ENCODE measurements at places on chromosomes 6 and 20.
A peak's percentile ranks its signal among the peaks of the same experiment; 100 is the strongest.

GRCh38 chr6:74690365-74690764, 515.5 kb downstream of the COL12A1 start:
- no peak for DNase-seq

DNA sequence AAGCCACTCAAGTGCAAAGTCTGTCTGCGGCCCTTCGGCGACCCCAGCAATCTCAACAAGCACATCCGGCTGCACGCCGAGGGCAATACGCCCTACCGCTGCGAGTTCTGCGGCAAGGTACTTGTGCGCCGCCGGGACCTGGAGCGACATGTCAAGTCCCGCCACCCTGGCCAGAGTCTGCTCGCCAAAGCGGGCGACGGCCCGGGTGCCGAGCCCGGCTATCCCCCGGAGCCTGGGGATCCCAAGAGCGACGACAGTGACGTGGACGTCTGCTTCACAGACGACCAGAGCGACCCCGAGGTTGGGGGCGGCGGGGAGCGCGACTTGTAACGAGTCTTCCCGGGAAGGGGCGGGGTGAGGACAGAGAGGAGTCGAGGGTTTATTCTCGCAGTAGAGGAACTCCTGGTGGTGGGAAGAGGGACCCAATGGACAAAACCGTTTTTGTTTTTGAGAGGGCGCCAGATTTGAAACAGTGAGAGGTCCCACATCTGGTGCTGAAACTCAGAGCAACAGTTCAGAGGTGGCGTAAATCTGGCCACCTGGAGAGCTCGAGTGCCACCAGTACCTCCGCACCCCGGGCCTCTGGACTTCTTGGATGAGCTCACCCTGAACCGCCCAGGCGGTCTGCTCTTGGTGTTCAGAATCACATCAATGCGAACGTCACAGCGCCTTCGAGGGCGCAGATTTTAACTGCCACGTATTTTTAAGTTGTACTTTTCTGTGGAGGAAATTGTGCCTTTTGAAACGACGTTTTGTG, 8.0 kb downstream of the PRDM13 start:
- DNase-seq: peak; percentile 32

- DNase-seq: no peak
These were observed 34.8 kb upstream of the NUP153 start for GRCh38 chr6:17741507-17741906.

DNA sequence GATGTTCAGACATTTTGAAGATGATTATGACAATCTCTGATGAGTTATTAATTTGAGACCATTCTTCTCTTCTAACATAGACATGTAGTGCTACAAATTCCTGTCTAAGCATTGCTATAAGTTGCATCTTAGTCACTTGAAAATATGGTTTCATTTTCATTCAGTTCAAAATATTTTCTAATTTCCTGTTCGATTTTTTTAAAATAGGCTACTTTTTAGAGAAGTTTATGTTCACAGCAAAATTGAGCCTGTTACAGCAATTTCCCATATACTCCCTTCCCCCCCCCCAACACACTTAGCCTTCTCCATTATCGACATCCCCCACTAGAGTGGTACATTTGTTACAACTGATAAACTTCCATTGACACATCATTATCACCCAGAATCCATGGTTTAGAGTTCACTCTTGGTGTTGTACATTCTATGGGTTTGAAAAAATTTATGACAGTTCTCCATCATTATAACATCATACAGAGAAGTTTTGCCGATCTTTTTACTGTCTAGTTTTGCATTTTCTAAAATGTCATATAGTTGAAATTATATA, 31.2 kb downstream of the PLAGL1 start:
- DNase-seq: no peak

- no peak for DNase-seq
These were observed 716.8 kb upstream of the GJE1 start for GRCh38 chr6:141415896-141416295.

- DNase-seq: no peak
These were observed 438.3 kb downstream of the UTRN start for GRCh38 chr6:144723431-144723830.

DNA sequence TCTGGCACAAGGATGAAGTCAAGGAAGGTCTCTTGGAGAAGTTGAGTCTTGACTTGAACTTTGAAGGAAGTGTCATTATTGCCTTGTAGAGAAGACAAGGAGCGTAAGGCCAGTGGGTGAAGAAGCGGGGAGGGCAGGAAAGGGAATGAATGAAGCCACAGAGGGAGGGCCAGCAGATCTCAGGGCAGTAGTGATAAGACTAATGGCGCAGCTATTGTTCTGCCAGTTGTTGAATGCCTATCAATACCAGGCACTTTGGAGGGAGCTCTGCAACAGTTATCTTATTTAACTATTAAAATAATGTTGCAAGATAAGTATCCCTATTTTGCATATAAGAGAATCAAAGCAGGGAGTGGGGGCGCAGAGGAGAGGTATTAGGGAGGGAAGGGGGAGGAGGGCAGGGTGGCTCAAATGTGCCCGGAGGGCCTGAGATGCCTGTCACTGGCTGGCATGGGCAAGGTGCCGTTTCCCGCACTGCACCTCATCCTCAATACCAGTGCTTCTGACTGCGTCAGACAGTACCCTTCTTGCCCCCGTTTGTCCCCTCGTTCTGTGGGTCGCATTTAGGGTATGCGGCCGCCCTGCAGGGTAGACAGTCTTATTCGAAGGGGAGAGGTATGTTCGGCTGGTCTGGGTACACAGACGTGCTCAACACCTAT, 109.8 kb downstream of the ZDHHC14 start:
- no peak for DNase-seq

DNA sequence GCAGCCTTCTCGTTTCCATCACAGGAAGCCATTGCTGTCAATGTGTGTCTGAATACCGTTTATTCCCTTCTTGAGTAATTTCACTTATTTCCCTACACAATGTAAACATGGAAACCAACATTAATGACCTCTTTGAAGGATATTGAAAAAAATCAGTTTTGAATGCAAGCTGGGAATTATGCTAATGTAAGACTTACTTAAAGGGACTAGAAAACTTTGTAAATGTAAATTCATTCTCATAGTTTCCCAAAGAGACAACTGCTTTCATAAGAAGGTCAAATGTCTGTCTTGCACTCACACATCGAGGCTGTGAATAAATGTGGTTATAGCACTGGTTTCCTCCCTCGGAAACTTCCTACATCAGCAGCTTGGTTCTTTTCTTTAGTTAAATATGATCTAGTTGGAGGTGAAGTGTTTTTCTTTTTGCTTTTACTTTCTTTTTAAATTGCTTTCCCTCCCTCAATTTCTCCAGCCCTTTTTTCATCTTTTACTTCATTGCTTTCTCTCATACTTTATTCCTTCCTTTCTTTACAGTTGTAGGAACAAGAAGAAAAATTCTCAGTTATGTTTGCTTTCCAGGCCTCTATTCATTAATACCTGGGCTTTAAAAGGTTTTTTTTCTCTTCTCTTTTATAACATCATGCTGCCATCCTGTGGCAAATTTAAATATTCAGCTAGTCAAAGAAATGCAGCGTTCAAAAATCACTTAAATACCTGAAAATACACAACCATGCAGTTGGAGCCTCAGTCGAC, 108.3 kb downstream of the TNFAIP3 start:
- DNase-seq: no peak

GRCh38 chr6:108667993-108668392, 107.3 kb downstream of the FOXO3 start:
- no peak for DNase-seq

DNA sequence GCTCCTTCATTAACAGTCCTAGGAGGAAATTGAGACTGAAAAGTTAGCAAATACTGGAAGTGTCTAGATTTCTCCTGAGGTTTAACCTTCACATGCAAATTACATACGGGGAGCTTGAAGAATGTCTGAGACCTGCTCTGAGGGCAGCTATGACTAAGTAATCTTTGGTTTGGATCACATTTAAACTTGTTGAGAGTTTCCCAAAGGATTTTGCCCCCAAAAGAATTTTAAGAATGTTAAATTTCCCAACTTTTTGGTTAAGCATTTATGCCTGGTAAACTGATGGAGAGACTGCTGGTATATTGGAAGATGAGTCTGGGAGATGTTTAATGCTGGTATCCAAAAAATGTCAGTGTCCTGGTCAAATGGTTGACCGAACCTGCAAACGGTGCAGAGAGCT, 97.0 kb downstream of the RREB1 start:
- no peak for DNase-seq

DNA sequence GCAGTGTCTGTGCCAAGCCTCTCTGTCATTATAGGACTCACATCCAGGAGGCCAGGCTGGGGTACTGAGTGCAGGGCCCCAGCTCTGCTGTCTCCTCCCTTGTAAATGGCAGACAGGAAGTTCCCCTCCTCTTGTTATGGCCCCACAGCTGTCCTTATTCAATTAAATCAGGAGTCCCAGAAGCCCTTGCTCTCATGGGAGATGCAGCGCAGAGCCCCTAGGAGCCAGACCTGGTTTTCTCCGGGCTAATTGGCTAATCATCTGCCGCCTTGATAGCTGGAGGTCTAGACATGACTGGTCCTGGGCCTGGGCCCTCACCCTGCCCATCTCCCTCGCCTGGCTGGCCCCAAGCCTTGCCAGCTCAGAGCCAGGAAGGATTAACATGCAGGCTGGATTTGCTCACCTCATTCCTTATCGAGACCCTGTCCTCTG, 172.0 kb downstream of the VEGFA start:
- DNase-seq: no peak

GRCh38 chr6:100673641-100674040, 207.5 kb downstream of the ASCC3 start:
- DNase-seq: no peak

DNA sequence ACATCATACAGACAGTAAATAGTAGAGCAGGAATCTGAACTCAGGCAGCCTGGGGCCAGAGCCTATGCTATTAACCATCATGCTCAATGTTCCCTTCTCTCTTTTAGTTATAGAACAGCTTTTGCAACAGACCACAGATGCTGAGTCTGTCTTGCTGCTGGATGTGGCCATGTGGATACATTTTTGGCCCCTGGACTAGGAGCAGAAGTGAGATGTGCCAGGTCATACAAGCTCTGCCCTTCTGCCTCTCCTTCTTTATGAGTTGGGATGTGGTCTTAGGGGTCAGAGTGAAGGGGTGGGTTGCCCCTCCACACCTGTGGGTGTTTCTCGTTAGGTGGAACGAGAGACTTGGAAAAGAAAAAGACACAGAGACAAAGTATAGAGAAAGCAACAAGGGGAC, 14.6 kb upstream of the AARS2 start:
- DNase-seq: no peak

GRCh38 chr20:37335642-37336368, 10.1 kb upstream of the SRC start:
- no peak for DNase-seq

DNA sequence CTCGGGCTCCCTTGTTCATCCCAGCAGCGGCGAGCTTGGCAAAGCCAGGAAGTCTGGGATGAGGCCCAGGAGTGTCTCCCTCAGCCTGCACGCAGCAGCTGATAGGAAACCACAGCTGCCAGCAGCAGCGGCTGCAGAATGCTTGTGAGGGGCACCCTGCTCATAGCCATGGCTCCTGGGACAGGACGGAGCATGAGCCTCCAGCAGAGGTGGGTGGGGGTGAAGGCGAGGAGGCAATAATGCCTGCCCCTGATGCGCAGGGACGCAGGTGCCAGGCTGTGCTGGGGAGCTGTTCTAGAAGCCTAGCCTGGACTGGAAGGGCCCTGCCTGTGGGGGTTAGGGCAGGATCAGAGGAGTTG, 157.9 kb downstream of the CD83 start:
- DNase-seq: no peak

DNA sequence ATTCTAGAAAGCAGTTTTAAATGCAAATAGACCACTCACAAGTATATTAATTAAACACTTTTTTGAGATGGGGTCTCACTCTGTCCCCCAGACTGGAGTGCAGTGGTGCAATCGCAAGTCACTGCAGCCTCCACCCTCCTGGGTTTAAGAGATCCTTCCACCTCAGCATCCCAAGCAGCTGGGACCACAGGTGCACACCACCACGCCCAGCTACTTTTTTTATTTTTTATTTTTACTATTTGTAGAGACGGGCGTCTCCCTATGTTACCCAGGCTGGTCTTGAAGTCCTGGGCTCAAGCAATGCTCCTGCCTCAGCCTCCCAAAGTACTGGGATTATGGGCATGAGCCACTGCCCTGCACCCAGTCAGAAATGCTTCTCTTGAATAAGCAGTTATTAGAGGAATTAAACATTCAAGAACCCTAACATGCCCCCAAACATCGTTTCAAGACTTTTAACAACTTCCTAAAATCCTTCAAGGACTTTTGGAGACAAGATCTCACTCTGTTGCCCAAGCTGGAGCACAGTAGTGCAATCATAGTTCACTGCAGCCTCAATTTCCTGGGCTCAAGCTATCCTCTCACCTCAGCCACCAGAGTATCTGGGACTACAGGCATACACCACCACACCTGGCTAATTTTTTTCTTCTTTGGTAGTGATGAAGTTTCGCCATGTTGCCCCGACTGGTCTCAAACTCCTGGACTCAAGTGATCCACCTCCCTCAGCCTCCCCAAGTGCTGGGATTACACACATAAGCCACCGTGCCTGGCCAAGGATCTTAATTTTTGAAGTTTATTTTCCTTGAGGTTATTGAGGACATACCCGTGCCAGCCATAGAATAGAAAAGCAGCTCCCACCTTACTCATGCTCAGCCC, 3.2 kb downstream of the MCCD1 start:
- no peak for DNase-seq

- DNase-seq: no peak
These were observed 68.4 kb downstream of the ID4 start for GRCh38 chr6:19905584-19905983.

GRCh38 chr6:44072452-44072958, 54.7 kb downstream of the MRPL14 start:
- DNase-seq: no peak

GRCh38 chr20:58107533-58107932, 120.9 kb downstream of the ANKRD60 start:
- no peak for DNase-seq

- no peak for DNase-seq
These were observed 611 bp upstream of the RAB22A start for GRCh38 chr20:58308680-58309527.

DNA sequence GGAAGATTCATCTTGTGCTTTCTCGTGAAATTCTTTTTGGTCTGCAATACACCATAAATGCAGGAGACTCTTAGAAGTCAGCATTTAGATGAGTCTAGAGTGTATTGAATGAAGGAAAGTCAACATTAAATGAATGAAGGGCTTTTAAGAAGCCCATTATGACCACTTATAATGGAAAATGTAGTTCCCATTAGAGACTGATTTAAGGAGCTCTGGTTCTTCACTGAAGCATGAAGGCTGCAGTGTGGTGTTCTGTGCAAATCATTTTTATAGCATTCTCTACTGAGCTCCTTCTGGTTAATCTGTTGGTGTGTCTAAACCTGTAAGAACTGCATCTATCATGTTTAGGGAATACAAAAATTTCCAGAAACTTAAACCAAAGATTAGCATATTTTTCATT, 19.7 kb downstream of the NCOA7 start:
- DNase-seq: peak; percentile 35

DNA sequence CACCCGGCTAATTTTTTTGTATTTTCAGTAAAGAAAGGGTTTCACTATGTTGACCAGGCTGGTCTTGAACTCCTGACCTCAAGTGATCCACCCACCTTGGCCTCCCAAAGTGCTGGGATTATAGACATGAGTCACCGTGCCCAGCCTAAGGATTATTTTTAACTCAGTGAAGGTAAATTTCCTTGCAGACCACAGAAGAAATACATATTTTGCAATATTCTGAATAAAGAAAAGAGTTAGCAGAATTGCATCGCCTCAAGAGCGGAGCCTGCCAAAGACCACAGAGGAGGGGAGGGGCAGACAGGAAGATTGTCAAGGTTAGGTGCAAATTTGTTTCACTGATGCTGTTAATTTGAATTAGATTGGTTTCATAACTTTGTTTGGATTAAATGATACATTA, 47.4 kb downstream of the SOD2 start:
- DNase-seq: no peak
